Uterus (tissue), 4 donors: ENCODE measurements at places on chromosomes 7 and 10. TPM values are rescaled to one million over a fixed set of nuclear protein-coding genes. Genes with fewer than 3 reads are reported as not detected.

GRCh38 chr7:154855366-154855765 is 147.6 kb downstream of the PAXIP1 start:
- no peak for DNase-seq

GRCh38 chr7:104275900-104276299 is 52.5 kb upstream of the LHFPL3 start:
- no peak for DNase-seq

DNA sequence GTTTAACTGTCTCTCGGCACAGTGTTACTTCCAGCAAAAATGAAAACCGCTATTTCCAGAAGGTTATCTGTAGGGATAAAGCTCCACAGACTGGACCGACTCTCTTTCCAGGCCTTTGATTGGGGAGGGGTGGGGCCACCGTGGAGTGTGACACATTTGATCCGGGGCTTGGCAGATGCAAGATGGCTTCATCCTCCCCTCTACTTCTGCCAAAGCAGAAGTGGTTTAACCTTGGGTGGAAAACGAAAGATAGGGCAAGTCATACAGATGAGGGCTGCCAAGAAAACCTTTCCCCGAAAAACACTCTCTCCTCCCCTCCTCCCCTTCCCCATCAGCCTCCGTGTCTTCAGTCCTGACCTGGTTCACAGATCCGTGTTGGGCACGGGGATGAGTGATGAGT is 139.7 kb upstream of the SH2B2 start:
- no peak for DNase-seq

- DNase-seq: no peak
Observed at GRCh38 chr10:52378124-52378523, 64.0 kb downstream of the DKK1 start.

DNA sequence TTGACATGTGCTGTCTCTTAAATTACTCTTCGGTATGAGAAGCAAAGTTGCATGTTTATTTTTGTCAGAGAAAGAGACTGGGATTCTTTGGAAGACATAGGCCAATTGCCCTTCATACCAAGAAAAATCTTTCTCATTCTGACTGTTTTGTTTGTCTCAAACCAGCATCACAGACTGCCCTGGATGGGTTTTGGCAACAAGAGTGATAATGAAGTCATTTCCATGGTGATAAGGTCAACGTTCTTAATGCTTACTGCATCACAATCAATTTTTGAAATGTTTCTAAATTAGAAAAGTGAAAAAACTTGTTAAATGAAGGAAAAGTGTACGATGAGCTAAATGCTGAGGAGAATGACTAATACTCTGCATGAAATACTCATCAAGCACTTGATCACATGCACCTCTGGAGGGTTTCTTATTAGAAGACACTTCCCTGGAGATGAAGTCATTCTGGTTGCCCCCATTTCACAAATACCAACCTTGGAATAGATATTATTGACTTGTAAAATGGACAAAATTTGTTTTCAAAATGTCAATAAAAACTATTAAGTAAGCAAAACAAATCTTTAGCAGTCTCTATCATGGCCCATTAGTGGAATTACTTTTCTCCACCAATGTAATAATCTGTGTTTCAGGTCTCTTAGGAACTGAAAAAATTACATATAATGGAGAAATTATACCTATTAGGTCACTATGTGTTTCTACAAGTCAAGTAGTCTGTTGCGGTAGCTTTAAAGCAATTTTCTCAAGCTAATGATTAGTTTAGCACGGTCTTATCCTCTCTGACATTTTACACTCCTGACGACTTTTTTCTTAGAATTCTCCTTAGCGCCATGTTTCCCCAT is 19.9 kb upstream of the SEC61G start:
- DNase-seq: no peak

- no peak for DNase-seq
Observed at GRCh38 chr10:101373063-101373462, 19.1 kb downstream of the BTRC start.

DNA sequence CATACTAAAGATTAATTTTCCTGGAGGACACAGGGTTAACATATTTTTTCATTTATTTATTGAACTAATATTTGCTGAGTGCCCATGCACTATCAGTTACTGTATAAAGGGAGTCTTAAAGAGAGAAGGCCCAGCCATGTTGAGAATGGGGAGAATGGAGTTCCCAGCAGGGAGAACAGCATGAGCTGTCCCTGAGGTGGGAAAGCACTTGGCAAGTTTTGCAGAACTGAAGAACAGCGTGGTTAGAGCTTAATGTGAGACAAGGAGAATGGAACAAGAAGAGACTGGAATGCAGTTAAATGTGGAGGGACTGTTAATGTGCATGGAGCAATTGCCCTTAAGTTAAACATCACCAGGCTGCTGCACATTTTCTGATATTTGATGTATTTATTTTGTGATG is 435.4 kb downstream of the SUGCT start:
- DNase-seq: no peak

GRCh38 chr7:101744588-101744987 is 72.8 kb upstream of the CUX1 start:
- no peak for DNase-seq

DNA sequence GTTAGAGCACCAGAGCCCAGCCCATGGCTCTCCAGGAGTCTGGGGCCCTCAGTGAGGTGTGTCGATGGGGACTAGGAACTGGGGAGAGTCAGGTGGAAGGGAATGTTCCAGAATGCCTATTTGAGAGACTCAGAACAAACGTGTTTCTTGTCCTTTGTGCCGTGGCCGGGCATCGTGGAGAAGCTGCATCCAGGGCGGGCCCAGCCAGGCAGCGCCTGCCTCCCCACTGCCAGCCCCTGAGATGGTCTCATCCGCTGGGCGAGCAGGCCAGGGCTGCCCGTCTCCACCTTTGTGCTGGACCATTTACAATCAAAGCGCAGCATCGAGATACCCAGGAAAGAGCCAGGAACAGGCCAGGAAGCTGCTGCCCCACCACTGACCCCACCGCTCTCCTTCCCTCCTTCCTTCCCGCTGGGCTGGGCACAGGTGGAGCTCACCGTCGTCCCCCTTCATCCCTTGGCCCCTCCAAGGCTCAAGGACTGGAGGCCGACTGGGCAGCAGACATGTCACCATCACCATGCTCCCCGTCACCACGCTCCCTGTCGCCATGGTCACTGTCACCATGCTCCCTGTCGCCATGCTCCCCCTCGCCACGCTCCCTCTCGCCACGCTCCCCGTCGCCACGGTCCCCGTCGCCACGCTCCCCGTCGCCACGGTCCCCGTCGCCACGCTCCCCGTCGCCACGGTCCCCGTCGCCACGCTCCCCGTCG is 71.1 kb upstream of the ADGRA1 start:
- no peak for DNase-seq

- no peak for DNase-seq
Observed at GRCh38 chr10:8112230-8112905, 57.9 kb downstream of the GATA3 start.

DNA sequence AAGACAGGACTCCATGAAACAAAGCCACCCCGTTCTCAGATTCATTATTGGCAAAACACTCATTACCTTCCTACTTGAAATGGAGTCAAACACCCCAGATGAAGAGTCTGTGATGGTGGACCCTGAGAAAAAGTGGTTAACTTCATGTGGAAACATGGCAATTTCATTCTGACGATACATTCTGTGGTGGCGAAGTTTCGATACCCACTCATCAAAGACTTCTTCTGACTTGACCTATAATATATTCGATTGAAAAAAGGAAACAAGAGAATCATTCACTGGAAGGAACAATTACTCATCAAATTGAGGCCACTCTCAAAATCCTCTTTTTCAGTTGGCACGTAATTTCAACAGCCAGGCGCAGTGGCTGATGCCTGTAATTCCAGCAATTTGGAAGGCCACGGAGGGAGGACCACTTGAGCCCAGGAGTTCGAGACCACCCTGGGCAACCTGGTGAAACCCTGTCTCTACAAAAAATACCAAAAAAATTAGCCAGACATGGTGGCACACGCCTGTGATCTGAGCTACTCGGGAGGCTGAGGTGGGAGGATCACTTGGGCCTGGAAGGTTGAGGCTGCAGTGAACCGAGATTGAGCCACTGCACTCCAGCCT is 108.8 kb upstream of the GSDME start:
- DNase-seq: no peak

DNA sequence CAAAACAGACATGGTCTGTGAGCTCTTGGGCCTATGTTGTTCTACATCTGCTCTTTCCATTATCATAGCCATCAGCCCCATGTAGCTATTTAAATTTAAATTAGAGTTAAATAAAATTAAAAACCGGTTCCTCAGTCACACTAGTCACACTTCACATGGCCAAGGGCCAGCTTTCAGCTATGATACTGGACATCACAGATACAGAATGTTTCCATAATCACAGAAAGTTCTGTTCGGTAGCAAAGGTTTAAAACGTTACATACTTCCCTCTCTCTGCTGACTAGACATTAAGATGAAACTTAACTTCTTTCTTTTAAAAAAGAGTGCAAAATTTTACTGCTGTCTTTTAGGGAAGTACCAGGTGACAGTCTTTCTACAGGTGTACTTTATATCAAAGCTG is 43.0 kb downstream of the SRPK2 start:
- DNase-seq: no peak

GRCh38 chr7:69799990-69800389 is 201.7 kb downstream of the AUTS2 start:
- DNase-seq: no peak

- DNase-seq: no peak
Observed at GRCh38 chr7:158446706-158447105, 140.9 kb downstream of the PTPRN2 start.

DNA sequence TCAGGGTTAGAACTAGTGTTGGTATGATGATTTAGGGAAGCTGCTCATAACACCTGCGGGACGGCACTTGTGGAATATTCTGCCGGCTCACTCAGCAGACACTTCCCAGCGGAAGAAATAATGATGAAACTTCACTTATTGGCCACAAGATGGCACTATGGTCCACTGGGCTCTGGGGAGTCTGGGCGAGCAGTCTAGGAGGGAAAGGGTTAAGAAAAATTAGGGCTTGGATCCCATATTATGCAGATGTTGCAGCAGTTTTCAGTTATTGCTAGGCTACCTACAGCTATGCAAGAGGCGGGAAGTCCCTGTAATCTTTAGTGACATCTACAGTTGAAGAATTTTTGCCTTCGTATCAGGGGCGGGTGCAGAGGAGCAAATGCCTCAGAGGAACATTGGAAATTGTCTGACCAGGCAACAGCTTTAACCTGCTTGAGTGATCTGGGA is 238.7 kb upstream of the PRSS58 start:
- DNase-seq: no peak

DNA sequence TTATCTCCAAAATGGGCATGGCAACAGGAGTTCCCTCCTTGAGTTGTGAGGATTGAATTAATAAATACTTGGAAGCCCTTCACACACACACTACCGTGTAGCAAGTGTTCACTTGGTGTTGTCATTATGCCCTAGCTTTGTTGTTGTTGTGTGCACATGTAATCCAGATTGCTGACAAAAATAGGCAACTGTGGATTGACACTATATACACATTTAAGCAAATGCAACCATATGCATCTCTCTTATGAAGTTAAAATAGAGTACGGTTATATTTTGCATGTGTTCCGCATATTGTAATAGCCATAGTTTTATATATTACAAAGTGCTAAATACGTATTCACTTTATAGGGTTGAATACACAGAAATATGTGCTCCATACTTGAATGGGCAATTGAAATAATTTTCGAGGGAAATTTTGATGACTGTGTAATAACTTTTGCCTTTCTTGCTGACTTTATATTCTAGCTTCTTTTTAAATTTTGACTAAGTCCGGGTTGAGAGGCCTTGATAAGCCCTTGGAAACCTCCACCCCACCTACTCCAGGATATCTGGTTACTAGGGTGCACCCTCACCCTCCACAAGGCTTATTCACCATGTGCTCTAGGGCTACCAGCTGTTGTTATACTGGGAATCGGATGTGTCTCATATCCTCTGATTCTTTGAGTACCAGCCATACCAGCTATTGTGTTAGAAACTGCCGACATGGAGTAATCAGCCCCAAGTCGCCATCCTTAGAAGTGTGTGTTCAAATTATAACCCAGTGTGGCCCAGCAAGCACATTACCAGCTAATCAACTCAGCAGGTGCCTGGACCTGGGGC is 265.0 kb downstream of the CAMK1D start:
- DNase-seq: no peak

GRCh38 chr10:124728071-124728829 is 15.9 kb downstream of the FAM53B start:
- no peak for DNase-seq

GRCh38 chr10:10869592-10869991 is 148.1 kb upstream of the CELF2 start:
- no peak for DNase-seq

DNA sequence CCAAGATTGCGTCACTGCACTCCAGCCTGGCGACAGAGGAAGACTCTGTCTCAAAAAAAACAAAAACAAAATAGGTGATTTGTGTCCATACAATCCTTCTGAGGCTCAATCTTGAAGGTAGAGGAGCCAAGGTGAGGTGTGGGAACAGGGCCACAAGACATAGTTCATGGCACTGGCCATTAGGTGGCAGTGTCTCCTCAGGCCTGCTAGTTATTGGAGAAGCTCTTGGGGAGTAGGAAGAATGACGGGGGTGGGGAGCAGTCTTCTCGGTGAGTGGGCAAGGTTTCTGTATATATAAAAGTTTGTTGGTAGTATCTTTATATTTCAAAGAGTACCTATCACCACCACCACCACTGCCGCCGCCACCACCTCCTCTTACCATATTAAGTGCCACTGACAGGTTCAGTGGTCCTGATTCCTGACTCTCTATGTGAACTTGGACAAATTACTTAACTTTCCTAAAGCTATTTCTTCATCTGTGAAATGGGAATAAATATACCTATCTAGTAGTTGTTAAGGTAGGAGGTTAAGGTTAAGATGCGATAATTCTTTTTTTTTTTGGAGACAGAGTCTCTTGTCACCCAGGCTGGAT is 24.0 kb downstream of the CCSER2 start:
- DNase-seq: no peak

- DNase-seq: no peak
Observed at GRCh38 chr10:75272896-75273295, 37.1 kb upstream of the COMTD1 start.

GRCh38 chr10:95693071-95693667 is 558 bp downstream of the TCTN3 start:
- no peak for DNase-seq

RSPH10B2 gene
- total RNA-seq: not detected

NUP42 gene
- 58.3 TPM for total RNA-seq

MYL10 gene
- not detected for total RNA-seq

HMX2 gene
- not detected for total RNA-seq

PRF1 gene
- total RNA-seq: not detected

ENO4 gene
- not detected for total RNA-seq

OR9A2 gene
- not detected for total RNA-seq

PDLIM1 gene
- 14.0 TPM for total RNA-seq

KRIT1 gene
- 161 TPM for total RNA-seq

COL13A1 gene
- 13.9 TPM for total RNA-seq

GPR37 gene
- total RNA-seq: 0.59 TPM

PAX2 gene
- not detected for total RNA-seq
